NCI-H187 (cell line): ENCODE measurements at places on chromosomes 1 and 21.
A peak's percentile ranks its signal among the peaks of the same experiment; 100 is the strongest.

- DNase-seq, result no peak
These were observed 80.3 kb downstream of the KCNT2 start for GRCh38 chr1:196527919-196528318.

DNA sequence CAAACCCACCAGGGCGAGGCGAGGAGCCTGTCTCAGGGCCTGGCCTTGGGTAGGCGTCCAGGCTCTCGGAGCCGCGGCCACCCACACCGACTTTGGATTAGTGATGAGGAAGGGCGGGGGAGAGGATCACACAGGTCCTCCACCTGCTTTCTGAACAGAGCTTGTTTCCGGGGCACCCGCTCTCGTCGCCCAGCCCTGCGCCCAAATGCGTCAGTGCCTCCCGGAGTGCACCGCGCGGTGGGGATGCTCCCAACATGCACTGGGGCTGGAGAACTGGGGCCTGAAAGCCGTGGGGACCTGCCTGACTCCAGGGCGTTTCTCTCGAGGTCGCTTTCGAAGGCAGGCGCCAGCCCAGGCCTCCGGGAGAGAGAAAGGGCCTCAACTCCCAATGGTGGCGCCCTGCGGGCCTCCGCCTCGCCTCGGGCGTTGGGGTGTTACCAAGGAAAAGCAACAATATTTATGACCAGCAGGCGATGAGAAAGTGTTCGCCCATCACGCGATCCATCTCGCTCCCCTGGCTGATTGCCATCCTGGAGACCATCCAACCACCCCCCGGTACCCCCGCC is 8.9 kb upstream of the LHX8 start:
- DNase-seq, result no peak

GRCh38 chr1:151828921-151829320 is 2.7 kb downstream of the RORC start:
- no peak for DNase-seq

DNA sequence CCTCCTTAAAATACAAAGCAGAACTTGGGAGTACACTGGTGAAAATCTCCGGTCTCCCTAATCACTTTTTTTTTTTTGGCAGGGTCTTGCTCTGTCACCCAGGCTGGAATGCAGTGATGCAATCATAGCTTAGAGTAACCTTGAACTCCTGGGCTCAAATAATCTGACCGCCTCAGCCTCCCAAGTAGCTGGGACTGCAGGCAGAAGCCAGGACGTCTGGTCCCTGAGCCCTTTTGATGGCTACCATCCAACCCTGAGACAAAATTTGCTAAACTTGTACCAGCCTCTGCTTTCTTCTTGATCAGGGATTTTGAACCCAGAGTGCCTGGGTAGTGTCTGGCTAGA is 4.1 kb downstream of the L1TD1 start:
- no peak for DNase-seq

GRCh38 chr1:180633057-180634056 is 1.5 kb downstream of the XPR1 start:
- no peak for DNase-seq

DNA sequence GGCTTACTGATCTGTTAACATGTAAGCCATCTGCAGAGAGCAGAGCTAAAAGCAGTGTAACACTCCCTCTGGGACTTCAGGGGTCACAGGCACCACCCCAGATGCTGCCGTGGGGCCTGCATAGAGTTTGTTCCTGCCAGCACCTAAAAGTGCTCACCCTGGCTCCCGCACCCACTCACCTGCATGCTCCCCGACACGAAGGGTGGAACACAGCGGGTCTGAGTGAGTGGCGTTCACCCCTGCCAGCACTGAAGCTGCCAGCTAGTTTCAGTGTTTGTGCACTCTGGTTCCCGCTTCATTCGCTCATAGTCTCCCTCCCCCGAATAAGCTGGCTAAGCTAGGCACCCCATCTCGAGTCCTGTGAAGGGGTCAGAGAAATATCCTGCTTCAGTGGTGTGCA is 1681.0 kb downstream of the NCAM2 start:
- no peak for DNase-seq

GRCh38 chr21:46412521-46413364 is 45.9 kb upstream of the DIP2A start:
- no peak for DNase-seq

- DNase-seq, result no peak
These were observed 101.2 kb downstream of the ZSCAN20 start for GRCh38 chr1:33573661-33574060.

DNA sequence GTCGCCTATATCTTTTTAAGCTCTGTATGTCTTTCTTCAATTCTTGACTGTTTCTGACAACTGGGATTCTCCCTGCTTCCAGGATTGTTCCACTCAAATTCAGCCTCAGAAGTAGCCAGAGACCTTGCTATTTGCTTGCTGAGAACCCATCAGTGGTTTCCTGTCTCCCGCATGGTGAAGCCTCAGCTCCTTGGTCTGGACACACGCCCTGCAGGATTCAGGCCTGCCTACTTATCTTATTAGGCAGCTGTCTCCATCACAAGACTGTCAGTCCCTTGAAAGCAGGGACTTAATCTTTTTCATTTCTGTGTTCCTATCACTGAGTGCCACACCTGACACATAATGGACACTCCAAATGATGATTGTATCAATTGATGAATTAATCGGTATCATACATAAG is 175.3 kb downstream of the PLPP3 start:
- DNase-seq, result no peak

- DNase-seq, result no peak
These were observed 174.6 kb downstream of the USP25 start for GRCh38 chr21:15904389-15904788.

- DNase-seq, result no peak
These were observed 92.9 kb upstream of the TTC39A start for GRCh38 chr1:51423073-51423821.

GRCh38 chr21:28427394-28428022 is 565.2 kb downstream of the LTN1 start:
- DNase-seq, result no peak

- no peak for DNase-seq
These were observed 11.3 kb upstream of the PDZK1IP1 start for GRCh38 chr1:47201179-47201578.

DNA sequence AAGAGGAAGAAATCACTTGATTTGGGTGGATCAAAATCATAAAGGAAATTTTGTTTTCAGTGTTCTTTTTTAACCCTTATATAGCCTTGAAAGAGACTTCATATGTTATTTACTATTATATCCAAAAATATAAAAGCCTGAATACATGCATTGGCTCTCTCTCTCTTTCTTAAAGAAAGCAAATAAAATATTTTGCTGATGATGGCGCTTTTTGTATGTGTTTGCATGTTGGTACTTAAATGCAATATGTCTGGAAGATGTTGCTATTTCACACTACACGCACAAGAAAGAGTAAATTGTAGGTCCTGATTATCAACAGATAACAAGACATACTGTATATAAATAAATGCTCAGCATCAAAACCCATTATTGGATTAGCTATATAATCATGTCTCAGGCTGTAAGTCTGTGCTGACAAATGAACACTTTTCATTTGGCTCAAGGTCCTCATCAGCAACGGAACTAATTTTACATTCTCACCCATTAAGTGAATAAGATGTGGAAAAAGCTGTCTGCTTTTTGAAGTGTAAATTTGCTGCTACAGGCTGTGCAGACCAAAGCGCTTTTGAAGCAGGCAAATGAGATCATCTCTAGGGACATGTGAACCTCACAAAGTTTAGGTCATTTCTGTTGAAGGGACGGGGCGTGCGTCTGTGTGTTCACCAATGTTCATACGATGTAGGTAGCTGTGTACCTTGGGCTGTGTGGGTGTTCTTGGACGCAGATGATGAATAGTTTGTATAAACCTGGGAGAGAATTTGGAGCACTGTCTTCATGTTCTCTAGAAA is 122.4 kb upstream of the LMO4 start:
- DNase-seq, result no peak

DNA sequence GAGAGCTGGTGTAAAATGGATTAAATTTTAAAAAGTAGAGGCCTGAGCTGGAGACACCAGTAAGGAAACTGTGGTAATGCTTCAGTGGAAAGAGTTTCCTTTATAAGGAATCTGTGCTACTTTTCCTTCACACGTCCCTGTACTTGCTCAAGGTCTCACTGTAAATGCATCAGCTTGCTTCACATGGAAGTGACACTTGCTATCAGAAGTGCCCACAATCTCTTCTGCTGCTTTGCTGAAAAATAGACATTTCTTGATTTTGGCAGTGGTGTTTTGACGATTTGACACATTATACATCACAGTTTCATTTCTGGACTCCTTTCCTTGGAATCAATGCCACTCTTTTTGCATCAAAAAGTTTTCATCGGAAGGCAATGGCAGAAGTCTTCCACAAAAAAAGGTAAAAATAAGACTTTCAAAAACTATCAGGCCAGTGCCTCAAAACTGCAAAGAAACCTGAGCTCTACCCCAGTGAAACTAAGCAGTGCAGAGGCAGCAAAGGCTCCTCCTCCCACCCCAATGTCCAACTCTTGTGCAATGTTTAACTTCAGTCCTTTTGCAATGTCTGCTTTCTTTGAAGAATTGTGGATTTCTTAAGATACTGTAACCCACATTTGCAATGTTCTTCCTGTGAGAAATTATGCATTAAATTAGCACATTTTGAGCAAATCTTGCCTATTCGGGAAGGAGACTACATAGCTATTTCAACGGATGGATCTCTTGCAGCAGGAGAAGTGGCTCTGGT is 18.4 kb upstream of the TSPAN2 start:
- no peak for DNase-seq

DNA sequence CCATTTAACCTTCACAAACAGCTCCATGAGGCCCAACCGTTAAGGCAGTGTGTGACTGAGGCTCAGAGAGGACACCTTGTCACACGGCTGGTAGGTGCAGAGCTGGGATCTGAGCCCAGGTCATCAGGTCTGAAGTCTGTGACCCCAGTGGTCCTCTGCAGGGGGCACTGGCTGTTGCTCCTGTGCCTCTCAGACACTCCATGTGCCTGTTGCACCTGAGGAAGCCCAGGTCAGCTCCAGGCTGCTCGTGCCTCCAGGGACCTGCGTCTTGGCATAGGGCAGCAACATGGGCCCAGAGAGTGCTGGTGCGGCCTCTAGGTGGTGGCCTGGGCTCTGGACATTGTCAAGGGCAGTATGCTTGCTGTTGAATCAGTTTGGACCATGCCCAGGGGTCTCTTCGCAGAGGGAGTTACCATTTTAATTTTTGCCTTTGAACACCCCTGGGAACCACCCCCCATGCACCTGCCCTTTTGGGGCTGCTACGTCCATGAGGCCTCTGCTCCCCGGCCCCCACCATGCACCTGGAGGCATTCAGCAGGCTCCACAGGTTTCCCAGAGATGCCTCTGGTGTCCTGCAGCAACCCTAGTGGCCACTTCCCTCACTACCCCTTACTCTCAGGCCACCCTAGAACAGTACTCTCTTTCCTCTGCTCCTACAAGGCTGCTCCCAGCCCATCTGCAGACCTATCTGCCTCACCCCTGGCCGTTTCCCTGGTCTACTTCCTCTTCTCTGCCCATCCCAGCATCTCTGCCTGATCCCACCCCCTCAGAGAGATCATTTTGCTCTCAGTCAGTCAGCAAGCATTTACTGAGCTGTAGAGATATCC is 25.2 kb upstream of the EPS8L3 start:
- DNase-seq, result no peak

- peak; percentile 63 for DNase-seq
These were observed 34.7 kb downstream of the RGSL1 start for GRCh38 chr1:182484531-182485257.

DNA sequence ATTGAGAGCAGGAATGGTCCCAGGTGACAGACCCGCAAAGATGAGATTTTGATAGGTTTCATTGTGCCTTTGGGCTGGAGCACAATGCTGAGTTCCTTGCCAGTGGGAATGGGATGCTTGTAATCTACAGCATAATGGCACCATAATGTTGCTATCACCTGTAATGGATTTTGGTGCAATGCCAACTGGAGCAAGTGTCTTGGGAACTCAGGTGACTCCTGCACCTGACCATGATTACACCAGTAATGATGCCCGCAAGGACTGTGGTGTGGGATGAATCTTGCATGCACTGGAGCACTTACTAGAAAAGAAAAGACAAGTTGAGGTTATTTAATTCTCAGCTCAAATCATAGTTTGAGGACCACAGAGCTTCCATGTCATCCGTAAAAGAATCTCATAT is 96.7 kb downstream of the PTPRU start:
- peak; percentile 24 for DNase-seq

DNA sequence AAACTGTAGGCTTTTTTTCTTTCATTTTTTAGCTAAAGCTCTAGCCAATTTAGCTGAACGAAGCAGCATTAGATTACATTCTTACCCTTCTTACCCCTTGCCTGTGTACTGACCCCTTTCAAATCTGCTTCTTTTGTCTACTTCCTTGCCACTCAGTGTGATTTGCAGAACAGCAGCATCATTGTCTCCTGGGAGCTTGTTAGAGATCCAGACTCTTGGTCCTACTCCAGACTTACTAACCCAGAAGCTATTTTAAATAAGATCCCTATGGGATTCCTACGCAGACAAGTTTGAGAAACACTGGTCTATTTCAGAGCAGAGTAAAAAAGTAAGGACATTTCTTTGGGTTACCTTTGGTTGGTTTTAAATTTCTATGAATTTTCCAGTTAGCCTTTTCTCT is 13.8 kb downstream of the LRRC39 start:
- no peak for DNase-seq

GRCh38 chr1:67158401-67158800 is 7.9 kb upstream of the IL23R start:
- DNase-seq, result no peak

GRCh38 chr1:90730243-90731022 is 13.3 kb upstream of the BARHL2 start:
- no peak for DNase-seq

- DNase-seq, result no peak
These were observed 100.2 kb downstream of the LMO4 start for GRCh38 chr1:87428883-87429282.

DNA sequence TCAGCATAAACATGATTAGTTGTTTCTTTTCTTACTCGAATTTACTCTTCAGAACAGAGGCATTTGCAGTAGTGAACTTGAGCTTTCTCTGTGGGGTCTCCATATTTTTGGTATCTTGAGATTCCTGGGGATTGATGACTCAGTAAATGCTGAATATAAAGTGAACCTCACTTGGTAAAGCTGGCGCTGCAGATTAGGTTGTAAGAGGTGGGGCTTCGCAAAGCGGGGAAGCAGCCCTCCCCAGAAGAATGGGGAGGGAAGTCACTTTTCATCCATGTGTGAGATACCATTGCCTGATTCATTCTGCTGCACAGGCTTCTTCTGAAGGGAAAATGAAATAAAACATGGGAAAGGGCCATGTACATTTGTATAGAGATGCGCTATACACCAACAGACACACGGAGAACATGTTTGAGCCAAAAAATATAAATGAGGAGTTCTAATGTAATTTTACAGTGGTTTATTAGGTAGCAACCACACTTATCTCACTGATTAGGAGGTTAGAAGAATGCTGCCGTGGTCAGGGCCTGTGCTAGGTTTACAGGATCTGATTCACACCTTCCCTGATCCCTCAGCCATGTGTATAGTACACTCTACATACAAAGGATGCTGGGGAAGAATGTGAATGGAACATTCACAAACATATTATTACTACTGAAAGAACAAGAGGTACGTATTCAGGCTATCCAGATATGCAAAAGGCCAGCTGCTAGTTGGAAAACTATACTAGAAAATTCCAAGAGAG is 63.5 kb downstream of the DNTTIP2 start:
- DNase-seq, result no peak

GRCh38 chr1:235648407-235648907 is 1.1 kb downstream of the GNG4 start:
- DNase-seq, result peak; percentile 21

- no peak for DNase-seq
These were observed 118.0 kb upstream of the IFFO2 start for GRCh38 chr1:19074361-19074901.
